ENCODE measurements at places on chromosomes 7 and 10.

- DNase-seq, result no peak
Observed at GRCh38 chr10:100607439-100607838, 71.7 kb downstream of the HIF1AN start.

DNA sequence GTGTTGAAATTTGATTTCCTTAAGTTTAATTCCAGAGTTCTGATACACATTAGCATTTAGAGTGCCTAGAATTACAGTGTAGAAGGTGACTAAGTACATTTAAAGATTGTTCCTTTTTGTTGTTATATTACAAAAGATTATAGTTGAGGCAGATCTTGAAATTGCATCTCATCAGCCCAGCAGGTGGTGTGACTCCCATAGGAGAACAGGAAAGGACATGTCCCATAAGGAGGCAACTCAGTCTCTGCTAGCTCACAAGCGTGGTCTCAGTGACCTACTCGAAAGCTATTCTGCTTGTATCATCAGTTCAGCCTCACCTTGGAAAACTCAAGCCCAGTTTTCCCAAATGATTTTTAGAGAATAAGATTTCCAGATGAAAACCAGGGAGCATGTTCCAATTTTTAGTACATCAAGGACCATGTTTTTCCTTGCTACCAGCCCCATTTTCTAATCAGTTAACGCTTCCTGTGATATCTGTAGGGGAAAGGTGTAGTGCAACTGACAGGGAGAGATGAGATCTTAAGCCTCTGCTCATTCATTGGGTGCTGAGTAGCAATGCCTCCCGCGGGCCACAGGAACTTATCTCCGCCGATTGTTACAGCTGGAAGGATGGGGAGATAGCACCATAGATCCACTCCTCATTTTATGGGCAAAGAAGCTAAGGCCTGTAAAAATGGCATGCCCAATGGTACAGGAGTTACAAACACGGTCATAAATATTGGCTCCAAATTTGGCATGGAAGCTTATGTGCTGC lies 1.1 kb upstream of the GNAI1 start:
- no peak for DNase-seq

GRCh38 chr10:102451105-102451969 lies at the start of gene C10orf95:
Gene C10orf95 (minus strand): TSS chr10:102451543. CDS start chr10:102451093, 450 bp downstream.
- DNase-seq, result peak; percentile 65

DNA sequence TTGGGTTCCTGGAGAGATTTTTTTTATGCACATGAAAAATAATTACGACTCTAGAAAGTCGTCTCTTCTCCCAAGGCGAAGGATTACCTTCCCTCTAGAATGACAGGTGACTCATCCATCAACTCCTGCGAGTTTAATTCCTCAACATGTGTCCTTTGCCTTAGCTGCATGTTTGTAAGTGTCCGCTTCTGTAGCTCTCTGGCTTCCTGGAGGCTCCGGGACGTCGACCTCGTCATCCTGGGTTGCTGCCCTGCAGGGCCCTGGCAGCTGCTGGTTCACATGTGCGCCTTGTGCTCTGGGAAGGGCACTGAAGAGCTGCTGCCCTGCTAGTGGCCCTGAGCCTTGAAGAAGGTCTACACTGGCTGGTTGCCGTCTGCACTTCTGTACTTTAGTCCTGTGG lies 210.2 kb downstream of the MLLT10 start:
- no peak for DNase-seq

- no peak for DNase-seq
Observed at GRCh38 chr7:1054438-1054837, 10.1 kb downstream of the GPR146 start.

- no peak for DNase-seq
Observed at GRCh38 chr7:42575171-42575570, 336.7 kb downstream of the C7orf25 start.

GRCh38 chr10:5465976-5466450 lies 33.4 kb downstream of the CALML5 start:
- no peak for DNase-seq

GRCh38 chr7:35878351-35878750 lies 77.5 kb downstream of the SEPTIN7 start:
- no peak for DNase-seq

DNA sequence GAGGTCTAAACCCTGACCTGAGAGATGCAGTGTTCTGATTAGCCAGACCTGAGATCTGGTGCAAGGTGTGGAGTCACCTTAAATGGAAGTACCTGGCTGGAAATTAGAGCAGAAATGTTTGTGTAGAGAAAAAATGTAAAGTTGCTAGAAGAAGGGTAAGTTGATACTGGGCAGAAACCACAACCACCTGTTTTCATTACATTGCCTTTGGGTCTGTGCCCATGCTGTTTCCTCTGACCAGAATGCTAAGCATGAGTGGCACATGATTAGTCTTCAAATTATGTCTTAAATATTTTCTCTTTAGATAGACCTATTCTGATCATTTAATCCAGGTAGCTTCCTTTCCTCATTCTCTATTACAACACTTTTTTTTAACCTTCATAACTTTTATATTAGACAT lies 69.0 kb downstream of the CASD1 start:
- no peak for DNase-seq

- DNase-seq, result peak; percentile 74
Observed at GRCh38 chr7:154857728-154858681, 144.9 kb downstream of the PAXIP1 start.

DNA sequence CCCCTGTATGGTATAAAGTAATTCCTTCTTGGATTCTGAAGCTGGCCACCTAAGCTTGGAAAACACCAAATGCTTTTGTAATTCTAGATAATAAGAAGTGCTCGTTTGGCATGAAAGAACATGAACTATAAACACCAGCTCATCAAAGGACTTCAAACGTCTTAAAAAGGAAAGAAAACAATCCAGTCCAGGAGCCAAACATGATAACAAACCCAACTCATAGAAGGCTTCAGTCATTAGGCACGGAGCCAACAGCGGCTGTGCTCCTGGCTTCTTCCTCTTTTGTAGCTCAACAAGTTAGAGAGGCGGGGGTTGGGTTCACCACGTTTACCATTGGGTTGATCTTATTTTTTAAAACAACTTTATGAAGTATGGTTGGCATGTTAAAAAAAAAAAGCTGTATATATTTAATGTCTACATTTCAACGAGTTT lies 56.4 kb upstream of the ECHDC3 start:
- no peak for DNase-seq

DNA sequence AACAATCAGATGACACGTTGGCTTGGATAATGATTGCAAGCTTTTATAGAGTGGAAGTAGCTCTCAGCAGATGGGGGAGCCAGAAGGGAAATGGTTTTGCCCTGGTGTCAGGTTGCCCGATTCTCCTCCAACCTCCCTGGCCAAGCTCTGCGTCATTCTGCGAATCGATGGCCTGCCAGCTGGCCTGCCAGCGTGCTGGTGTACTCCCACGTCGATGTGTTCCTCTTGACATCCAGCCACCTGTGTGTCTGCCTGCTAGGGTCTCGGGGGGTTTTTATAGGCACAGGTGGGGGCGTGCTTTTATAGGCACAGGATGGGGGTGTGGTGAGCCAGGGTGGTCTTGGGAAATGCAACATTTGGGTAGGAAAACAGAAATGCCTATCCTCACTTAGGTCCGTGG lies 4.6 kb downstream of the NET1 start:
- no peak for DNase-seq

GRCh38 chr10:107749235-107749634 lies 584.7 kb upstream of the SORCS1 start:
- DNase-seq, result no peak

- no peak for DNase-seq
Observed at GRCh38 chr7:45053401-45053800, 35.4 kb downstream of the NACAD start.

Data from islet precursor cell (in vitro differentiated cells).